ENCODE measurements at places on chromosomes 3 and 15.

DNA sequence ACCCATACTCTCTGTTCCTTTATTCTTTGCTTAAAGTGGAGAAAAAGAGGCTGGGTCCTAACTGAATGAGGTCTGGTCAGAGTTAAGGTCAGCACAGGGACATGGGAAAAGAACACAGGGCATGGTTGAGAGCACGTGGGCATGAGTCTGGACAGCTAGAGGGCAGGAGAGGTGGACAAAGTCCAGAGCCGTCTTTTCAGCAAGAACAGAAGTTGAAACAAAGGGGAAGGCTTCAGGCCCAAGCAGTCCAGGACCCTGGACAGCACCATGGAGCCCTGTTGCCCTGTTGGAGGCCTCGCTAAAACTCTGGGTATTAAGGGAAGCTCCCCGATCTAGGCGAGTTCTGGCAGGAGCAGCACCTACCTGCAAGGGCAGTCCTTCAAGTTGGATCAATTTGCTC is 50.7 kb downstream of the XYLB start:
- no peak for DNase-seq

- no peak for DNase-seq
Observed at GRCh38 chr3:15171096-15171495, 35.0 kb upstream of the CAPN7 start.

GRCh38 chr3:161148832-161149475 is 43.8 kb upstream of the B3GALNT1 start:
- no peak for DNase-seq

DNA sequence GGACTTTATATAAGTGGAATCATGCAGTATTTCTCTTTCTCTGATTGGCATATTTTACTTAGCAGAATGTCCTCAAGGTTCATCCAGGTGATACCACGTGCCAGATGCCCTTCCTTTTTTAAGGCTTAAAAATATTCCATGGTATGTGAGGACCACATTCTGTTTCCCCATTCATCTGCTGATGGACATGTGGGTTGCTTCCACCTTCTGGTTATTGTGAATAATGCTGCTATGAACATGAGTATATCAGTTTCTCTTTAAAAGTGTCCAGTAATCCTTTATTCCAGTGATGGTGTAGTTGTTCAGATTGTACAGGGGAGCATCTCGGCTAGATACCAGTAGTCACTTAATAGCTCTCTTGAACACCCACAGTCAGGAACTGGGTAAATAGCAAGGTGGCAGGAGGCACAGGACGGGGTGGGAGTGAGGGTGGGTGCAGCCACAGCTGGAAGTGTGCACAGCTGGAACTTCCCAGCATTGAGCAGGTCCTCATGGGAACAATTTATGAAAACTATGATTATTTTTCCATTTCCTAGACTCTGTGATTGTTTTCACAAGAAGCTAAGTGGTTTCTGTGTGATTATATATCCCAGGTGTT is 50.3 kb upstream of the ATG7 start:
- DNase-seq = no peak

- peak; percentile 53 for DNase-seq
Observed at GRCh38 chr3:112464264-112464663, 35.0 kb downstream of the BTLA start.

DNA sequence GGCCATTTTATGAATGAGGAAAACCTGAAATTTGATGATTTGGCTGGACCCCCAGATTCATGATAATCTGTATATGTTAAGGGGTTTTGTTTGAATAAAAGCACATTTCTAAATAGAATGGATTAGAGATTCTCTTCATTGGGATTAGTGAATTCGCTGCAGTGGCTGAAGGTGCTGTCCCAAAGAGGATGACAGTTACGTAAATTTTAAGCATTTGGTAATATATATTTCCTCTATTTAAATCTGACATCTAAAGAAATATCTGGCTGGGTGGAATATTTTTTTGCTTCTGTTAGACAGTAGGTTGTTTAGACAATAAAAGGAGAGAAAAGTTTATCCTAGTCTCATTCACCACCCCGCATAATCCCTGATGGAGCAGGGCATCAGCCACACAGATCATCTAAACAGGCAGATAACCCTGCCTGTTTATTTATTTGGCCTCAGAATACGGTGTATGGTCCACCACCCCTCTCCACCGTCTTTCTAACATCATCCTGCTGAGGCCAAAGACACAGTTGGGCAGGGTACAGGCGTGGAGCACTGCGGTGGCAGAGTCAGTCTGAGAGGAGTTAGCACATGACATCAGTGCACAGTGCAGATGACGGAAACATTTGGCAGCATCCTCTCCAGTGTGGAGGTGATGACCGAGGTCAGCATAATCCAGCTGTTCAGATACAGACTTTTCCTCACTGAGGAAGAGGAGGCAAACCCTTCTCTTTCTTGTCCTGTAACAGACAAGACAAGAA is 20.4 kb upstream of the NFKBIZ start:
- peak; percentile 70 for DNase-seq

DNA sequence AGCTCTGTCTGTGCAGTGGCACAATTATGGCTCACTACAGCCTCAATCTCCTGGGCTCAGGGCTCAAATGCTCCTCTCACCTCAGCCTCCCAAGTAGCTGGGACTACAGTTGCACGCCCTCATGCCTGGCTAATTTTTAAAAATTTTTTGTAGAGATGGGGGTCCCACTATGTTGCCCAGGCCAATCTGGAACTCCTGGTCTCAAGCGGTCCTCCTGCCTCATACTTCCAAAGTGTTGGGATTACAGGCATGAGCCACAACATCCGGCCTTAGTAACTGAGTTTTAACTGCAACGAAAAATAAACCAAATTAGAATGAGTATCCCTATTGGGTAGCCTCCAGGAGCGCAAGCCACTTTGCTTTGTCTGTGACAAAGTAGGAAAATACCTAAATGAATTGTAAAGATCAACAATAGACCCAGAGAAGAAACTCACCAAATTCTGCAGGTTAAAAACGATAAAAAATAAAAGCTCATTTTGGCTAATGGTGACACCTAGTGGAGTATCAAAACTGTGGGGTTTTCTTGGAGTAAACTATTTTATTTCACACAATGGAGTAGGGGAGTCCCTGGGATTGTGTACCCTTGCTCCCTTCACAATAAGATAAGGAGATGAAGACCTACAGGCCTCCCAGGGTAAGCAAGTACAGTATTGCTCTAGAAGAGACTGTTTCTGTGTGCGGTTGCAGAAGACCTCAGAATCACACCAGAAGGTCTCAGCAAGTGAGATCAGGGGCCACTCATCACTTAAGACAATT is 21.0 kb upstream of the CA12 start:
- DNase-seq = peak; percentile 54

DNA sequence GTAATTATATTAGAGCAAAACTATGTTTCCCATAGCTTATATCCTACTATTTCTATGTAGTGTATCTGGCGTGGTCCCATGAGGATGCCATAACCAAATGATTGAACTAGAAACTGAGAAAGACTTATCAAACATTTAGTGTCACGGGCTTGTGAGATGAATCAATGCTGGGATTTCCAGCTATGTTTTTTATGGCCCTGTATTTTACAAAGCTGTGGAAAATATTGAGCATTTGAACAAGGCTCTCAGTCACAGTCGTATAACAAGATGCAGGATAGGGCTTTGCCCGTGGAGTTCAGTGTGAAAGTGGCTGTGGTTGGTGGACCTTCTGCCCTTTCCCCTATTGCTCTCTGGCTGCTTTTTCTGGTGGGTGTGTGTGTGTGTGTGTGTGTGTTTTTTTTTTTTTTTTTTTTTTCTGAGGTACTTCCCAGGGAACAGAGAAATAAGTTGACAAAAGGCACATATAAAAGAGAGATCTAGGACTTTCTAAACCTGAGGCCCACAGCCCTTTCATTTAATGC is 60.7 kb downstream of the CACNA1D start:
- no peak for DNase-seq

GRCh38 chr3:111051354-111051753 is 20.3 kb upstream of the NECTIN3 start:
- no peak for DNase-seq
